ENCODE measurements at places on chromosomes 7 and 10.

GRCh38 chr7:17131060-17131345, 167.4 kb upstream of the AHR start:
- DNase-seq = no peak

- DNase-seq = no peak
Measured at GRCh38 chr10:92239600-92240288, 51.1 kb downstream of the CPEB3 start.

- DNase-seq = no peak
Measured at GRCh38 chr7:130377178-130377577, 3.1 kb upstream of the CPA1 start.

DNA sequence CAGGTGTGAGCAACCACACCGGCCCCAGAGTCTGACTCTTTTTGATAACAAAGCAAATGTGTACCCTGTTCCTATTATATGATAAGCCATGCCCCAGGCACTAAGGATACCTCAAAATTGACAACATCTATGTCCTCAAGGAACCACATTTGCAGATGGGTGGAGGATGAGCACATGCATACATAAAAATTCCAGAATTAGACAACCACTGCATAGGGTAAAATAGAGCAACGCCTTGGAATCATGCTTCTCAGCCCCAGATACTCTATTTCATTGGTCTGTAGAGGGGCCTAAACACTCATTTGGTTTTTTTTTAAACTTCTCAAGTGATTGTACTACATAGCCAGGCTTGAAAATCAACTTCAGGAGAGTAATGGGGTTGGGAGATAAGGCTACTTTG, 78.7 kb downstream of the SLC25A13 start:
- DNase-seq = no peak

DNA sequence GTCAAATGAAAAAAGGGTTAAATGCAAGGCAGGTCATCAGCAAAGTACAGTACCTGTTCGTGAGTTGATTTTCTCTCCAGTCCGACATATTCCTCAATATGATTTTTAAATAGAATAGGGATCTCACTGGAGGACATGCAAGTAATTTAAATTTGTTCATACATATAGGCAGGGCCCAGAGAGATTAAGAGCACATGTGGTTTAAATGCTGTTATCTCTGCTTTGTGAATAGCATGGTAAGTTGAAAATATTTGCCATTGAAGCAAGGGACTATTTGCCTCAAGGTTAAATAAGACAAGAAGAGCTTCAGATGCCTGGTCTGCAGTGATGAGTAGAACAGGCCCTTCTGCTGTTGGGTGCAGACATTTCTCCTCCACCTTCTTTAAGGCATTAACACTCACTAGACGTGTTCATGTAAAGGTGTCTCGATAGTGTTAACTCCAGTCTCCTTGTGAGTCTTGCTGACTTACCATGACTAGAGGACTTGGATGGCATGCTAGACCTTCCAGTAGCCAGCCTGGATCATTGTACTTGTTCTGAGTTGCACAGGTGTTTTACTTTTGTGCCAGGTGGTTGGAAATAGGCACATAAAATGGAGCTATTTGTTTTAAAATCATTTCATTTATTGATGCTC, 15.6 kb upstream of the AKR1C3 start:
- DNase-seq = no peak
